Neural crest cell (in vitro differentiated cells): ENCODE measurements at places on chromosomes 5 and 9. TPM values are rescaled to one million over a fixed set of nuclear protein-coding genes. Genes with fewer than 3 reads are reported as not detected.

Gene C9orf153
- total RNA-seq: 0.19 and 0.34 TPM in 2 replicates

Gene F2R
- total RNA-seq: 42.4 and 42.6 TPM in 2 replicates

Gene SLC45A2
- total RNA-seq: 0.36 and 1.3 TPM in 2 replicates

Gene LCN9
- 0.30 and 0.66 TPM in 2 replicates for total RNA-seq

Gene POU4F3
- 0.09 TPM in 1 of 2 replicates, not detected in the other for total RNA-seq

Gene AGGF1
- 26.6 and 26.9 TPM in 2 replicates for total RNA-seq

Gene TPM2
- 159 and 168 TPM in 2 replicates for total RNA-seq

- no peak for DNase-seq
Observed at GRCh38 chr5:140225396-140225795, 50.4 kb downstream of the CYSTM1 start.

GRCh38 chr5:37412515-37412914, 33.4 kb downstream of the WDR70 start:
- DNase-seq: no peak

GRCh38 chr5:116652196-116652729, 77.6 kb upstream of the SEMA6A start:
- DNase-seq: peak; percentile 53
